ENCODE measurements at places on chromosomes 12 and 14.

GRCh38 chr14:101193845-101194372 lies 290.4 kb upstream of the RTL1 start:
- DNase-seq = no peak

DNA sequence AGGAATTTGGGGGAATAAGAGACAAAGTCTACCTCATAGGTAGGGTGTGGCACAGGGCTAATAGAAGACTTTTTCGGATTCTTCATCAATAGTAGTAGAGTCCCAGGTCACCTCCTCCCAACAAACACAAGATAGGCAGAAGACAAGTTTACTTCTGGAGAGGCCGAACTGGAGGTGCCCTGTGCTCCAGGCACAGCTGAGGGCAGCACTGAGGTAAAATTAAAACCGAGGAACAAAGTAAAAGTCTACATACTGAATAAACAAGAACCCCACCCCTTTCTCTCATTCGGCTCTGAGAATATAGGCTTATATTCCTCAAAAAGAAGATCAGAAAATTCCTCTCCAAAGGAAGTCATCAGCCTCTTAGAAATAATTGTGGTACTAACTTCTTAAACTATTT lies 161.5 kb downstream of the SEC23A start:
- no peak for DNase-seq

- no peak for DNase-seq
Measured at GRCh38 chr12:104423809-104424208, 32.9 kb upstream of the CHST11 start.

GRCh38 chr12:118964988-118965387 lies 16.4 kb upstream of the SRRM4 start:
- DNase-seq = no peak

DNA sequence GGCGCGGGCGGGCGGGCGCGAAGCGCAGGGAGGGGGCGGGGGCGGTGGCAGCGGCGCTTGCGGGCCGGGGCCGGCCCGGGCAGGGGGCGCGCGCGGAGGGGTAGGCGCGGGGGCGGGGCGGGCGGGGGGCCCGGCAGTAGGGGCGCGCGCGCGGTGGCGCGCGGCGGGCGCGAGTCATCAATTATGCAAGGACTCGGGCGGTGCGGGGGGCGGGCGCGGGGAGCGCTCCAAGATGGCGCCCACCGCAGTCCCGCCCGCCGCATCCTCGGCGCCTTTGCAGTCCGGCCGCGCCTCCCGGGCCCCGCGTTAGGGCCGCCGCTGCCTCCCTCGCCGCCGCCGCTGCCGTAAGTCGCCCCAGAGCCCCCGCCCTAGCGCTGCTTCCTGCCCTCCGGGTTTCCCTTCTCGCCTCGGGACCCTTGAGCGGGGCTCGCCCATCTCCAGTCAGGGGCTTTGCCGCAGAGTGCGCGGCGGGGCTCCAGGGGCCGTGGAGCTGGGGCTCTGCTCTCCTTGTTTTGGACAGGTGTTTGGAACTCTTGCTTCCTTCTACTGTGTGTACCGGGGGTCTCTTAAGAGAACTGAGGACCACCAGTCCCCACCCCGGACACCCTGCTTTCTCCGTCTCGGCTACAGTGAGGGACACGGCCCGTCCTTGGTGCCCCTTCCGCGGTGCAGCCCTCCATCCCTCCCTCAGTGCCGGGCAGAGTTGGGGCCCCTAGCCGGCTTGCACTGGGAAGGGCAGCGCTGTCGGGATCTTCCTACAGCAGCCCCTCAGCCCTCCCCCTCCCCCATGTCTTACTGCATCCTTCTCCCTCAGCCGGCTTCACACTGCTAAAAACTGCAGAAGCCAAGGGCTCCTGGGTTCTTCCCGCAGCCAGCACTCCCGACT lies at the start of gene SCN8A:
Gene SCN8A (plus strand): TSS at position 218 of the 886 bp plus-strand sequence. CDS start 71,585 bp downstream, outside the sequence.
- peak; percentile 75 for DNase-seq
